ENCODE measurements at places on chromosomes 12 and 14.

DNA sequence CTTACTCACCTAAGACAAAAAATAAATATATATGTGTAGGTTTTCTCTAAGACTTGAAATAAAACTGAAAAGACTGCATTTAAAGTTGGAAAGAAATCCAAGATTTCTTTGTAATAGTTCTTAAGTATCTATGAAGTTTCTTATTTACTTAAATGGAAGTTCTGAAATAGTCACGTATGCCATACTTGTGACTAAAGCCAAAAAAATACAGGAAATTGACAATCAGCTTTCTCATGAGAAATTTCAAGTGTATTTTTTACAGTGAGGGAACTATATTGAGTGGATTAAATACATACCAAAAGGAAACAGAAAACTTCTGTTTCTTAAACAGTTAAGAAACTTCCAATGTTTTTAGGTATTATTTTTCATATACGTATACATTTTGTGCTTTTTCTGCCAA, 188.1 kb downstream of the DPY19L2 start:
- DNase-seq, result no peak

- DNase-seq, result peak; percentile 59
These were observed 32.9 kb downstream of the MAP1LC3B2 start for GRCh38 chr12:116591855-116592637.

- no peak for DNase-seq
These were observed at the start of gene SP7 for GRCh38 chr12:53336181-53336681. Gene SP7 (minus strand): TSS chr12:53336354. CDS start chr12:53335646, 708 bp downstream.

DNA sequence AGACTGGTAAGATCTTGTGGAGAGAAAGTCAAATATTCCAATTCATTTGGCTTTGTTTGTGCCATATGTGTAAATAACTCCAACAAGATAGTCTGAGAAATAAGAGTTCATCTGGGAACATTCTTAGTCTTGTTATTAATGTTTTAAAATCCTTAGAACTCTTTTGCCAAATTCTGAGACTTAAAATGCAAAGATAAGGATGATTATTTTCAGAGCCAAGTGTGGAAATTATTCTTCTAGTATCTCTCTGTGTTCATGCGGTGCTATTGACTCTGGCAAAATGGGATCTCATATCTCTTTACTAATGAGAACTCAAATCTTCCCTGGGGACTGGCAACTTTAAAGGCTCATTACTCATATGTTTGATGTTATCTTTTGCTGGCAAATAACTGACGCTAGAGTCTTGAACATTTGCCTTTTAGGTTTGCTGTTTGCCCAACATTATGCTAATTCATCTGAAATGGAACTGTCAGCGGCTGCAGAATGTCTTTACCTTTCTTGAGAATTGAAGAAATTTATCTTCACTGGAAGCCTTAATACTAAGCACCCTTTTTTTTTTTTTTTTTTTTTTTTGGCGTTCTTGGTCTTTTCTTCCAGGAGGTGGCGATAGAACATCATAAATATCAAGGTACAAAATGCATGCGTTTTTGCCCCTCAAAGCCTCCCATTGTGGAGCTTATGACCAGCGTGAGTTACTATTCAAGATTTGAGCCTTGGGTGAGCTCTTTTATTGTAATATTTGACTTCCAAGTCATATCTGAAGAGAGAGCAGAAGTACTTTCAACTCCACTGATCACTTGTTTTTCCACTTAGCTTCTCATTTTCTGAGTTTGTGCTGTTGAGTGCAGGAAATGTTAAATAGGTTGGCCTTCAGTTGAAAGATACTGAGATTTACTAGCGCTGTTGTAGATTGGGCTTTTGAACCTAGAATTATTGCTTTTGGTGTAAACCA, 86.5 kb downstream of the CAND1 start:
- DNase-seq, result peak; percentile 63

DNA sequence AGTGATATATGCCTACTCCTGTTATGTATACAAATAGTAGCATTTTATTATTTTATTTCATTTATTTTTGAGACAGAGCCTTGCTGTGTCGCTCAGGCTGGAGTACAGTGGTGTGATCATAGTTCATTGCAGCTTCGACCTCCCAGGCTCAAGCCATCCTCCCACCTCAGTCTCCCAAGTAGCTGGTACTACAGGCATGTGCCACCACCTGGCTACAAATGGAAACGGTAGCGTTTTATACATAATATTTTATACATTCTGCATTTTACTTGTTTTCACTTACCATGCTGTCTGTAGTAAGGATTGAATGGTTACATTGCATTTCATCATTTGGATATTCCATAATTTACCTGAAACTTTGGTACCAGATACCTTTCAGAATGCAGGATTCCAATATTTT, 14.1 kb downstream of the C1R start:
- DNase-seq, result no peak

GRCh38 chr12:116385486-116386217, 108.2 kb upstream of the MED13L start:
- no peak for DNase-seq

Measured in globus pallidus (tissue), 1 donor.